ENCODE measurements at places on chromosomes 5 and 9.
A peak's percentile ranks its signal among the peaks of the same experiment; 100 is the strongest.

DNA sequence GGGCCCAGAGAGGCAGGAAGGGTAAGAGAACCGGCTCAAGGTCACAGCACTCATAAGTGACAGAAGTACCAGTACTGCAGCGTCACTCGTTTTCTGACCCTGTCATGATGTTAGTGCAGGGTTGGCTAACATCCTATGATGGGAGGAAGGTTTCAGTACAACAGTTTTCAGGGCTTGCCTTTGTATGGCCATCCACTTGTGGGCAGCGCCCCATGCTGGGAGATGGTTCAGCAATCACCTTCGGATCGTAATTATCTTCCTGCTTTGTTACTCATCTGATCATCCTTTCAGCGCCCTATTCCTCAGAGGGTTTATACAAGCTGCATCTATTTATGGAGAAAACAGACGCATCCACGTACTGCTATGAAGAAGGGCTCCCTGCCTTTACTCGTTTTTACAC is 2.4 kb downstream of the MAP1B start:
- DNase-seq, result no peak

DNA sequence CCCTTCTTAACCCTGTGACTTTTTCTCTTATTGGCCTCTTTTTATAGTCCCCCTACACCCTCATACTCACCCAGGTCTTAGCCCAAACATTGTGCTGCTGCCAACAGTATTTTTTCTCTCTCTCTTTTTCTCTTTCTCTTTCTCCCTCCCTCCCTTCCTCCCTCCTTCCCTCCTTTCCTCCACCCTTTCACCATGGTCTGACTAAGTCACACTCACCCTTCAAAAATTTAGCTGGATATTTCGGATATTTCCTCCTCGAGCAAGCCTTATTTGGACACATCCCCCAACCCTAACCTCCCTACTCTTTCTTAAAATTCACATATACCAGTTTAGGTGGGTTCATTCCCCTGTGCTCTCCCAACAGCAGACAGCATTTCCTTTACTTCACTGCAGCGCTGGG is 64.7 kb downstream of the FGF1 start:
- no peak for DNase-seq

- no peak for DNase-seq
Measured at GRCh38 chr9:77877976-77878375, 153.6 kb downstream of the GNAQ start.

DNA sequence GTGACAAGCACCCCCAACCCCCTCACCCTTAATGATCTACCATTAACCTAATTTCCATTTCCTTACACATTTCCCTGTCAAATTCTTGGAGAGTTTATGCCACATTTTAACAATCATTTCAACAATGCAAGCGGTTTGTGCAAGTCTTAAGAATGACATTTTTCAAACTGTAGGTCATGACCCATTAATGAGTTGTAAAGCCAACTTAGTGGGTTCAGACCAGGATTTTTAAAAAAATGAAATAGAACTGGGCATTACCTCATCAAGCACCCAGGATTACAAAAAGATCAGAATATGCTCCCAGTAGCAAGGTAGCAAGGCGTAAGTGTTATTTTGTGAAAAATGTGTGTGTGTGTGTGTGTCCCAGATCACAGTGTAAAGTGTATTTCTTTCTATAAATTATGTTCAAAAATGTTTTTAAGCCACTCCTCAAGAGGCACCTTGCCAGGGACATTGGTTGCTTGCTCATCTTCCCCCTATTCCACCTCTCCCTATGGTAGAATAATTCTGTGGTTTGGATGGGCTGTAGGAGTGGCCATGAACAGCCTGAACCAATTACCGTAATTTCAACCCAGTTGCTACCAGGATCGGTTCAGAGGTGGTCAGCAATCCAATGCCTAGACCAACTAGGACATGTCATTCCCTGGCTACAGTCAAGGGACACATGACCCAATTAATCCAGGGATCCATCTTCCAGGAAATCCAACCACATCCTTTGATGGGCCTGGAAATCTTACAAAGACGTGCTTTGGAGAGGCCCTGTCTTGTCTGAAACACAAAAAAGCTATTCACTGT is 14.4 kb upstream of the TGFBR1 start:
- DNase-seq, result no peak

DNA sequence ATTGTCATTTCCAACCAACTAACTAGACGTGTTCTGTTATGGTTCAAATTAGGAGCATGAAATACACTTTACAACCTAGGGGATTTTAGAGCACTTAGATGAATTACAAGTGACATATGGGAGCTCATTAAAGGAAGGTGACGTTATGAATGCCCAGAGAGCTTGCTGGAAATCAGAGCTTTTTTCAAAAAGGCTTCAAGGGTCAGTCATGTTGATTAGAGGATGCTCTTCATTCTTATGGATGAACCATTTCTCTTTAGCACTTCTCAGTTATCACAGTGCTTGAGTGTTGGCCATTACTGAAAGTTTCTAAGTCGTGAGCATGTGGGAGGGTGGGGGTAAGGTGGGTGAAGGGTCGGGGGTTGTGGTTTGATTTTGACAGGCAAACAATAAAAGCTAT is 1245.5 kb upstream of the DMAC1 start:
- no peak for DNase-seq

DNA sequence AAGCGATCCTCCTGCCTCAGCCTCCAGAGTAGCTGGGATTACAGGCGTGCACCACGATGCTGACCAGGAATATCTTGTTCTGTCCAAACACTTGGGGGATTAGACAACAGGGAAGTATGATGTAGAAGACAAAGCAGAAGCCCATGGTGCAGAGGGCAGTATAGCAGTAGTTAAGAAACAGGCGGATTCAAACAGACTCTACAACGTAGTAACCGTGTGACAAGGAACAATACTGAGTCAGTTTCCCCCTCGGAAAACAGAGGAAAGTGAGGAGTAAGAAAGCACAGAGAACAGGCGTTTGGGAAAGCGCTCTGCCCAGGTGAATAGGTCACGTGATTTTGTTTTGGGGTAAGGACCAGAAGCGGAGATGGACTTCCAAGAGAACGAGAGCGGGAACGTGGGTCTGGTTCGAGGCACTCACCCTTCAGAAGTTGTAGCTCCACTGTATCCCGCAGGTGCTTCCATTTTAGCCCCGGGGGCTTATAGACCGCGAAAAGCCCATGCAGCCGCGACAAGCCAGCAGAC is 306 bp downstream of the TRUB2 start:
- DNase-seq, result no peak

GRCh38 chr9:13971415-13971814 is 342.5 kb downstream of the NFIB start:
- no peak for DNase-seq

- DNase-seq, result no peak
Measured at GRCh38 chr9:95092262-95093072, 225.0 kb downstream of the FANCC start.

GRCh38 chr5:173919443-173919842 is 31.3 kb downstream of the CPEB4 start:
- DNase-seq, result no peak

- peak; percentile 54 for DNase-seq
Measured at GRCh38 chr5:173331956-173332479, 3.8 kb upstream of the STC2 start.

GRCh38 chr5:160020266-160020770 is 11.4 kb downstream of the TTC1 start:
- no peak for DNase-seq

DNA sequence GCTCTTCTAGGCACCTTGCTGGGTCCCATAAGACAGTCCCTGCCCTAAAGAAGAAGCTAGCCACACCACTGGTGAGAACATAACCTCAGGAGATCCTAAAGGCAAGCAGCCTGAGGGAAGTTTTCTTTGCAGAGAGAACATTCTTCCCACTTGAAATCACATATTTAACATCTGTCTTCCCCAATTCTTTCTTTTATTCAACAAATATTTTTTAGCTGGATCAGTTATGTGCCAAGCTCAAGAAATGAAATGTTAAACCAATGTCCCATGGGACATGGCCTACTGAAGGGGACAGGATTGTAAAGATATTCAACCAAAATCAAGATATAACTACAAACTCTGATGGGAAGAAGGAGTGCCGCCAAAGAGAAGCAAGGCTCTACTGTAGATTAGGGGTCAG is 36.5 kb downstream of the FOXI1 start:
- no peak for DNase-seq
